ENCODE measurements at places on chromosomes 16 and 17.

GRCh38 chr16:77555791-77556190 lies 121.0 kb upstream of the ADAMTS18 start:
- no peak for DNase-seq

GRCh38 chr17:79974566-79975497 lies 60.8 kb downstream of the TBC1D16 start:
- DNase-seq = no peak

DNA sequence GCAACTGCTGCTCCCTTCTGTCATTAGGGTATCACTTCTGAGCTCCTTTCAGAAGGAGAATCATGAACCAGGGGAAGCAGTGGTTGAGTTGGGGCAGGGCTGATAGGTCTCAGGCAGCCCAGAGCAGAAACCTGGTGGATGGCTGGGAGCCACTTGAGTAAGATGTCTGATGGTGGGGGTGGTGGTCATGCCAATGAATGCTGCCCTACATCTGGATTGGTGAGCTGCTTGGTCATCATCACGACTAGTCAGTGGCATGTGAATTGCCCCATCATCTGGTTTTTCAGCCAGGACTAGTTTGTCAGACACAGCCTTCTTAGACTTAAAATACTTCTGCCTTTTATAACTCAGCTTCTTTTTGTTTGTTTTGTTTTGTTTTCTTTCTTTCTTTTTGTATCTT lies 2.6 kb downstream of the GID4 start:
- DNase-seq = no peak

GRCh38 chr17:6927290-6928126 lies 68.3 kb upstream of the ALOX12 start:
- no peak for DNase-seq

Data from stimulated activated CD8-positive, alpha-beta memory T cell treated with anti-CD3 and anti-CD28 coated beads, Interleukin-15, amount 100 ng/mL, for 48 hours (primary cell).